Osteoblast (primary cell): ENCODE measurements at places on chromosomes 7 and 10. TPM values are rescaled to one million over a fixed set of nuclear protein-coding genes. Genes with fewer than 3 reads are reported as not detected.

DNA sequence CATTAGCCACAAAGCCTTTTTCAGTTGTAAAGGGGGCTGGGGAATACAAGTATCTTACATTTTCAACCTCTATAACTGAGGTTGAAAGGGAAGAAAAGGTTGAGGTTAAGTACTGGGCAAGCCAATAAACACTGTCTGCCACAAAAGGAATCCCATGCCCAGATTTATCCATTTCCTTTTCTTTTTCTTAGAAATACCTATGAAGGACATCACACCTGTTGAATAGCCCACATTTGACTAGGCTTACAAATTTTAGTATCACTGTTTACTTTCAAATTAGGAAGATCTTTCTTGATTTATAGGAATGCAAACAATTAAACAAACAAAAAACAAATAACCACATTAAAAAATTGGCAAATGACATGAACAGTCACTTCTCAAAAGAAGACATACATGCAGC, 81.0 kb upstream of the CAV2 start:
- no peak overlapping the region for H3K4me3 ChIP-seq

GRCh38 chr7:15303357-15303756, 258.5 kb downstream of the AGMO start:
- H3K27me3 ChIP-seq: no peaks in the 10 kb centered on the region
- no peaks in the 10 kb centered on the region for H3K36me3 ChIP-seq
- no peak overlapping the region for H3K4me3 ChIP-seq

- H3K27me3 ChIP-seq: no peaks in the 10 kb centered on the region
- no peaks in the 10 kb centered on the region for H3K4me1 ChIP-seq
- H3K36me3 ChIP-seq: no peaks in the 10 kb centered on the region
- no peak overlapping the region for H3K4me3 ChIP-seq
- DNase-seq: no peak
Observed at GRCh38 chr10:51950996-51951555, 251.7 kb upstream of the CSTF2T start.

DNA sequence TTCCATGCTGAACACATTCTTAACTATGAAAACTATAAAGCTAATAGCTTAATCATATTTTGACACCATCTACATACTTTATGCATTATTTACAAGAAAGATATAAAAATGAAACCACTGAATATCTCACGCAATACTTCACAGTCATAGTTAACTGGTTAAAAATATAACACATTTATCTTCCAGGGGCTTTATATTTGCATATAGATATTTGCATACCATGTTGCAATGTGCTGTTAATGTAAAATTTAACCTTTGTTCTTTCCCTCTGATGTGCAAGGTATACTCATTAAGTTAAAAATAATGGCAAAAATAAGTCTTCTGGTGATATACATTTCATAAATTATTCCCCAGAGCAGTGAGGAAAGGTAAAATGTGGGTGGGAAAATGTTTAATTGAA, 76.9 kb upstream of the MGMT start:
- no peaks in the 10 kb centered on the region for H3K27me3 ChIP-seq
- DNase-seq: no peak
- H3K4me3 ChIP-seq: no peak overlapping the region
- no peaks in the 10 kb centered on the region for H3K4me1 ChIP-seq
- H3K36me3 ChIP-seq: no peaks in the 10 kb centered on the region

DNA sequence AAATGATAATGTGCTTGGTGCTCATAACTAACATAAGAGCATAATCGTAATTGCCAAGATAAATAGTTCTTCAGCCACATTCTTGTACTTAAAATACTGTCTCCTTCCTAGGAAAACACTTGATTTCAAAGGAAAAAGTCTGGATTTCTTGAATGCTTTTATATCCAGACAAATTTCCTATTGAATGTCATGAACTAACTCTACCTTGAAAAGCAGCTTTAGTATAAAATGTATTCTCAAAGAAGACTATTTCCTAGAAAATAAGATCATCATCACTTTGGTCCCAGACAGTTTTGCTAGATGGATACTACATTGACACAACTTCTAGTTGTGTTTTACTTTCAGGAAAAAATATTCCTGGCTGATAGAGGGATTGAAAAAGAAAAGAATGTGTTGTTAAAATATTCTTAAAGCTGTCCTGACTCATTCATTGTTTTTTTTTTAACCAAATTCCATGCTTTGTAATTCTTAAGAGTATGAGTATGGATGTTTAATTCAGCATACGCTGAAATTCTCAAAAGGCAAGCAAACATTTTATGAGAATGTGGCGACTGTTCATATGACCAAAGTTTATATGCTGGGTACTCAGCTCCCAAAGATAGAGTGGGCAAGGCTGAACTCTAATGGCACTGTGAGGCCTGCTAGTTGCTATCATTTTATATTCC, 106.1 kb downstream of the PPP1R3A start:
- H3K27me3 ChIP-seq: no peaks in the 10 kb centered on the region
- no peak overlapping the region for H3K4me3 ChIP-seq
- H3K27ac ChIP-seq: peak overlapping the region; percentile 62
- no peak for DNase-seq
- peaks cover 13% of the 10 kb centered on the region for H3K4me1 ChIP-seq
- no peaks in the 10 kb centered on the region for H3K36me3 ChIP-seq

The PDE6C gene
- not detected in 2 replicates for total RNA-seq

The OLAH gene
- not detected in 2 replicates for total RNA-seq
